Aorta (tissue), 5 donors: ENCODE measurements at places on chromosomes 12 and 14. TPM values are rescaled to one million over a fixed set of nuclear protein-coding genes. Genes with fewer than 3 reads are reported as not detected.

POTEM gene
- not detected for total RNA-seq

CLEC9A gene
- 0.26 TPM for total RNA-seq

NOS1 gene
- 0.66 TPM for total RNA-seq

FGF6 gene
- total RNA-seq: not detected

CAPZA3 gene
- not detected for total RNA-seq

OTX2 gene
- total RNA-seq: not detected

RPL6 gene
- total RNA-seq: 802 TPM

SLC17A8 gene
- not detected for total RNA-seq

RHEBL1 gene
- total RNA-seq: 1.1 TPM

TAC3 gene
- not detected for total RNA-seq

TEX52 gene
- total RNA-seq: not detected

LRRC10 gene
- not detected for total RNA-seq

ERBB3 gene
- 3.2 TPM for total RNA-seq

C12orf42 gene
- total RNA-seq: not detected

DUSP6 gene
- total RNA-seq: 94.6 TPM

KRT72 gene
- total RNA-seq: not detected

PRH2 gene
- total RNA-seq: not detected

LYZ gene
- 38.7 TPM for total RNA-seq

DNAH10 gene
- not detected for total RNA-seq
